Renal pelvis (tissue), 12 donors: ENCODE measurements at places on chromosomes 7 and 10. TPM values are rescaled to one million over a fixed set of nuclear protein-coding genes. Genes with fewer than 3 reads are reported as not detected.
A peak's percentile ranks its signal among the peaks of the same experiment; 100 is the strongest.

- no peak for DNase-seq
Measured at GRCh38 chr7:47291461-47292081, 290.3 kb downstream of the TNS3 start.

DNA sequence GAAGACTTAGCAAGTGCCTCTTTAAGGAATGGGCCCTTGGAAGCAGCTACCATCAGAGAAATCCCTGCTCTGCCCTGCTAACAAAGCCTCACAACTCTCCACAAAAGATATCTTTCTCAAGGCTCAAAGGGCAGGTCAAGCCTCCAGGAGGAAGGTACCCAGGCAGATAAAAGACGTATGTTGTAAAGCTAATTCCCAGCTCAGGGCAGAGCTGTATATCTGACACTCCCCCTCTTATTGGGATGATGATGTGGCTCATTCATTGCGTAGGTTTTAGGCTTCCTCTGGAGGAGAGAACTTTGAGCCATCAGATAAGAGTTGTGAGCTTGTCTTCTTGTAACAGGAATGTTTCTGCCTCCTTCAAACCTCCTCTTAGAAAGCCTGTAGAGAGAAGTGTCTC lies 145.4 kb downstream of the CALN1 start:
- DNase-seq, result no peak

- DNase-seq, result no peak
Measured at GRCh38 chr7:66952343-66953043, 31.5 kb downstream of the TMEM248 start.

- DNase-seq, result no peak
Measured at GRCh38 chr10:128780156-128780761, 654.0 kb upstream of the MKI67 start.

- DNase-seq, result no peak
Measured at GRCh38 chr10:48690791-48691660, 6.4 kb downstream of the WDFY4 start.

DNA sequence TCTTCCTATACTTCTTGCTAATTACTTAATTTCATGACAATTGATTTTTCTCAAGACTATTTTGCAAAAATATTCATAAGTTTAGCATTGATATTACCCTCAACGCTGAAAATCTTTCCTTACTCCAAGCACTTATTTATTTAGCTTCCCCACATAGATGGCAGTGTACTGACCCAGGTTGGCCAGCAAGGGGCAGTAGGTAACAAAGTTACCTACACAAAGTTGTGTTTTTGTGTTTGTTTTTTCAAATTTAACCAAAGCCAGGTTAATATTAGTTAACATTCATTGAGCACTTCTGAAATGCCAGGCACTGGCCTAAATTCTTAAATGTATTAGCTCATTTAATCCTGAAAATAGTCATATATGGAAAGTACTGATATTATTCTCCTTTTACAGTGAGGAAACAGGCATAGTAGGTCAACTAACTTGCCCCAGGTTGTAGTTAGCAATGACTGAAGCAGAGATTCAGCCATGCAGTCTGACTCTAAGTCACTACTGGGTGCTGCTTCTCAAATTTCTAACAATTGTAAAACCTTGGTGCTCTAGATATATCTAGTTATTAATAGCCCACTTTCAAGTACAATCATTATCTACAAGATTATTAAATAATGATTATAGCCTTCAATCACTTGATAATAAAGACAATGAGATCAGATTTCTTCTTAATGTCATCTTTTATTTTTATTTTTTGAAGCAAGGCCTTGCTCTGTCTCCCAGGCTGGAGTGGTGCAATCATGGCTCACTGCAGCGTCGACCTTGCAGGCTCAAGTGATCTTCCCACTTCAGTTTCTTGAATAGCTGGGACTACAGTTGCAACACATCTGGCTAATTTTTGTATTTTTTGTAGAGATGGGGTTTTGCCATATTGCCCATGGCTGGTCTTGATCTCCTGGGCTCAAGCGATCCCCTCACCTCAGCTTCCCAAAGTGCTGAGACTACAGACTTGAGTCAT lies 5.8 kb upstream of the GGCT start:
- no peak for DNase-seq

DNA sequence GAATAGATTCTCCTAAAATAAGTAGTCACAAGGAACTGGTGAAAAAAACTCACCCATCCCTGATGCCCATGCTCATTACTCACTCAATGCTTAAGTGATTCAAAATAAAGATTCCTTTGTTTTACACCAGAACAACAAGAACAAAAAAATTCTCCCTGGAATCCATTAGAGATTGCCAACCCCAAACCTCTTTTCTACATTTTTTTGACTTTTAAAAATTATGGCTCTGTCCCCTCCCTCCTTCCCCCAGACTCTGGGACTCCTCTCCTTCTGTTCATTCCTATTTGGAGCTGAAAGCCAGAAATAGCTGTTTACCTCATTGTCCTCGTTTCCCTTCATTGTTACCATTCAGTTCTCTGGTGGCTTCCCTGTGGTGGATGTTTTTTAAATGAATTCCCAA lies 63.2 kb upstream of the FHIP2A start:
- no peak for DNase-seq

- no peak for DNase-seq
Measured at GRCh38 chr10:86753051-86753450, 3.4 kb upstream of the BMPR1A start.

DNA sequence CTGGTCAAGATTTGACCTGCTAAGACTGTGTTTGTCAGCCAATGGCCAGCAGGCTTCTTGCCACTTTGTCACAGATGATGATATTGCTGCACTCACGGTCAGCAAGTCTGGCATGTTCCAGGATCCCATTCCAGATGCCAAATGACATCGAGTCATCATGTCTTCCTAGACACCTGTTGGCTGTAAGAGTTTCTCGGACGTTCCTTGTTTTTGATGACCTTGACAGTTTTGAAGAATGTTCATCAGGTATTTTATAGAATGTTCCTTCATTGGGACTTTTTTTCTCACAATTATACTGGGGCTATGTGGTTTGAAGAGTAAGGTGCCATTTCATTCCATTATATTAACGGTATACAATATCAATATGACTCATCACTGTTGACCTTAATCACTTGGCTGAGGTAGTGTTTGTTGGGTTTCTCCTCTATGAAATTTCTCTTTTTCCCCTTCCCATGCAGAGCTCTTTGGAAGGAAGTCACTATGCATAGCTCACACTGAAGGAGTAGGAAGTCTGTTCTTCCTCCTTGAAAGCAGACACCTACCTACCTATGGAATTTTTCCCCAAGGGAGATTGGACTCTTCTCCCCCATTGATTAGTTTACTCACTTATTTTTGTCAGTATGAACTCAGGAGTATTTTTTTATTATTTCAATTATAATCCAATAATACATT lies 31.6 kb downstream of the HECW1 start:
- DNase-seq, result no peak

- DNase-seq, result no peak
Measured at GRCh38 chr7:16791071-16791470, 13.7 kb downstream of the AGR2 start.

GRCh38 chr10:110498982-110499795 lies 1.5 kb downstream of the DUSP5 start:
- no peak for DNase-seq

DNA sequence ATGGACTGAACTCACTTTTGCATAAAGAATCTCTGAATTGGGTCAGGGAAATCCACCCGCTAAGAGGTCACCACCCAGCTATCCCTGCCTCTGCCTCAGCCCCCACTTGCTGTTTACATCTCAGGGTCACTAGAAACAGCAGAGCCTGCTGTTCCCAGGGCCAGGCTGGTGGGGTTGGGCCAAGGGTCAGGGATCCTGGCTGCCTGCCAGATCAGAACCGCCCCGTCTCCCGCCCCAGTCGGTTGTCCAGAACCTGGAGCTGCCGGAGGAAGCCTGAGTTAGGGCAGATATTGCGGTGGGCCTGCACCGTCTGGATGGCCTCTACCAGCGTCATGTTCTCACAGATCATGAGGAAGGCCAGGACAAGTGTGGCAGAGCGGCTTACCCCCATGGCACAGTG lies 17.0 kb upstream of the SAMD8 start:
- DNase-seq, result no peak

- no peak for DNase-seq
Measured at GRCh38 chr10:75762431-75762802, 331.0 kb downstream of the LRMDA start.

- no peak for DNase-seq
Measured at GRCh38 chr7:92765725-92766124, 70.6 kb downstream of the CDK6 start.

DNA sequence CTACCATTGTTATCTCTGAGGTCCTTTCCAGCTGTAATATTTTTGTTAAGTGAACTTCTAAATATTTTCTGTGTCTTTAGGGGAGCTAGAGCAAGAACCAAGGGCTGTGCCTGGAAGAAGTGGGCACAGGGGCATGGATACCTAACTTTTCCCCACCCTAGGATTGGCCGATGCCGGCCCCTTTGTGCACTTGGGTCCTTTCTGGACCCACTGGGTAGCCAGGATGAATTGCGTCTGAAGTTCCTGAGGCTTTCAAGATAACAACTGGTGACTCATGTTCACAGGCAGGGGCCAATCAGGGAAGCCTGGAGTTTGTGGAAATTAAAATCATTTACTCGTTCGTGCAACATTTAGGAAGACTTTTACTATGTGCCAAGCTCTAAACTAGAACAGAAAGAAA lies 758 bp downstream of the DPCD start:
- no peak for DNase-seq

- no peak for DNase-seq
Measured at GRCh38 chr10:47452495-47453140, 31.3 kb downstream of the ANXA8 start.

- DNase-seq, result no peak
Measured at GRCh38 chr7:37541810-37542443, 93.3 kb upstream of the ELMO1 start.

GRCh38 chr10:14879928-14880193 lies 1.2 kb downstream of the SUV39H2 start:
- peak; percentile 15 for DNase-seq

DNA sequence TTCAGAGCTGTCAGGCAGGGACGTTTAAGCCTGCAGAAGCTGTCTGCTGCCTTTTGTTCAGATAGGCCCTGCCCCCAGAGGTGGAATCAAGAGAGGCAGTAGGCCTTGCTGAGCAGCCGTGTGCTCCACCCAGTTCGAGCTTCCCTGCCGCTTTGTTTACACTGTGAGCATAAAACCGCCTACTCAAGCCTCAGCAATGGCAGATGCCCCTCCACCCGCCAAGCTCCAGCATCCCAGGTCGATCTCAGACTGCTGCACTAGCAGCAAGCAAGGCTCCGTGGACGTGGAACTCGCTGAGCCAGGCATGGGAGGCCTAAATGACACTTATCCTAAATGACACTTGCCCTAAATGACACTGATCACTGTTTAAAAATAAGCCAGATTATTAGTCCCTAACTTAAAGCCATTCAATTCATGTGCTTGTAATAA lies 6.8 kb upstream of the ASB15 start:
- DNase-seq, result no peak

- peak; percentile 38 for DNase-seq
Measured at GRCh38 chr10:71036297-71036966, 148.1 kb upstream of the PCBD1 start.

The HTRA1 gene
- polyA plus RNA-seq, result 179 TPM

The GUSB gene
- 76.7 TPM for polyA plus RNA-seq

The TMEM225B gene
- polyA plus RNA-seq, result 1.7 TPM

The C7orf33 gene
- not detected for polyA plus RNA-seq

The UTF1 gene
- polyA plus RNA-seq, result 0.11 TPM

The PDK4 gene
- polyA plus RNA-seq, result 17.8 TPM

The LRGUK gene
- 3.5 TPM for polyA plus RNA-seq

The MBLAC1 gene
- polyA plus RNA-seq, result 2.0 TPM
